ENCODE measurements at places on chromosomes 12 and 14.

DNA sequence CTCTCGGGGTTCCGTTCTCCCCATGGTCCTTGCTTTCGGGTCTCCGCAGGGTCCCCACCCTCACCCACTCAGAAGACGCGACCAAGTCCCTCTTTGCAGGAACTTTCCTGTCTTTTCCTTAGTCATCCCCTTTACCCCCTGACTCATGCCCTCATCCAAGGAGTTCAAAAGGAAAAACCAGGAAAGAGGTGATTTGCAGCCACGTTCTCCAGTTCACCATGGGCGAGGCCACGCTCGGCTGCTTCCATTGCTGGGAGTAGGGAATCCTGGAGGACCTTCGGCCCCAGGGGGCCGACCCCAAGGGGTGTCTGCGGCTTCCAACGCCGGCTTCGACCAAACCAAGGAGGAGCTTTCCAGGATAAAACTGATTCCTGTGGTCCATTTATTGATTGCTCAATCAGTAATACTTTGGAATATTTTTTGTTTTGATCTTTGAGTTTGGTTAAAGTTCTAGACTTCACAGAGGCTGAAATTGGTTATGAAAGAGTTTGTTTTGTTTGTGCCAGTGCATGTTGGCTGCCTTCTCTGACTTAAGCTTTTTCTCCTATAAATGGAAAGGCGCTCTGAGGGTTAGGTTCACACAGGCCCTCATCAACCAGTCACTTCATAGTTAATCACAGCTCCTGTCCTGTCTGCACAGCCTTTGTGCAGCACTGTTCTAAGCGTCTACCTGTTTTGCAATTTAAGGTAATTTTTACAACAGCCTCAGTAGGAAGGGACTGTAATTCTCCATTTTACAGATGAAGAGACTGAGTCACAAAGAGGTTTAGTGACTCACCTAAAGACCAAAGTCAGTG lies 827 bp downstream of the ALDH2 start:
- DNase-seq: peak; percentile 68

GRCh38 chr12:50024805-50025186 lies 498 bp downstream of the RACGAP1 start:
- DNase-seq: peak; percentile 52

- DNase-seq: no peak
These were observed 19.8 kb upstream of the DHRS4 start for GRCh38 chr14:23933742-23934128.

DNA sequence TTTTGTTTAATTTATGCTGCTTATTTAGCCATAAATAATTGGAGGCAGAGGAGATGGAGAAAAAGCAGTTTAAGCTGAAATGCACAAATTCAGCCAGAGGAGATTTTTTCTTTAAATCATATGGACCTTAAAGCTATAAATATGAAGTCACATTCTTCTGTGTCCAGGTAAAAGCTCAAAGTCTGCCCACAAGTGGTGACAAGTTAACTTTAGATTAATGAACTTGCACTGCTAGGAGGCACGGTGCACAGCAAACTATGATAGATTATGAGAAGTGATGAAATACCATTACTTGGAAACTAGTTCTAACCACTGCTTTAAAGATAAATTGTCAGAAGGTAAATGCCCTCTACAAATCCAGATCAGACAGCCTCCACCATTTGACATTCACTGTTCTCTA lies 69.0 kb downstream of the IFT81 start:
- no peak for DNase-seq

DNA sequence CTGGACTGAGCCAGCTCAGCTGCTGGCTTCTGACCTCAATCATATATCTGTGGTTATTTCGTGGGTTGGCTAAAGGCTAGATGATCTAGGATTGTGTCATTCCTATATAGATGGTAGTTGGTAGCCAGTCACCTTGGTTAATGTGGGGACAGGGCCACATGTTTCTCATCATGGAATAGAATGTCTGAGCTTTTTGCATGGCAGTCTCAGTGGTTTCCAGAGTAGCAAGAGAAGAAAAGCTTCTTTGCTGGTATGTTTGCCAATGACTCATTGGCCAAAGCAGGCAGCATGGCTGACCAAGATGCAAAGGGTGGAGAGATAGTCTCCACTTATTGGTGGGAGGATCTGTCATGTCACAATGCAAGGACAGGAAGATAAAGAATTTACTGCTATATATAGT lies 746.4 kb upstream of the FLRT2 start:
- peak; percentile 4 for DNase-seq

DNA sequence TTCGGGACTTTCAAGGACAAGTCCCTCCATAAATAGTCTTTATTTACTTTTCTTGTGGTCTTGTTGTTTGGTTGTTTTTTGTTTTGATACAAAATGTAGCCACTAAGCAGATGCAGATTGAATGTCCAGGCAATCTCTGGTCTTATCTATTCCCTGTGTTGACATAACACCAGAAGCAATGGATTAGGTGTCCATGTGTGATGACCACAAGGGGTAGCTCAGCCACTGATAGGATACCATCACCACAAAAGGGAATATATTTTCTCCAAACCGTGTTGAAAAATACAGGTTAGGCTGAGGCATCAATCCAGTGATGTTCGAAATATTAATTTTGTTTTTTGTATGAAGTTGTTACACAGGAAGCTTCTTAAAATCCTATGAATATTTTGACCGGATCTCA lies 196.3 kb downstream of the EPS8 start:
- peak; percentile 41 for DNase-seq
